ENCODE measurements at places on chromosomes 1 and 21.

DNA sequence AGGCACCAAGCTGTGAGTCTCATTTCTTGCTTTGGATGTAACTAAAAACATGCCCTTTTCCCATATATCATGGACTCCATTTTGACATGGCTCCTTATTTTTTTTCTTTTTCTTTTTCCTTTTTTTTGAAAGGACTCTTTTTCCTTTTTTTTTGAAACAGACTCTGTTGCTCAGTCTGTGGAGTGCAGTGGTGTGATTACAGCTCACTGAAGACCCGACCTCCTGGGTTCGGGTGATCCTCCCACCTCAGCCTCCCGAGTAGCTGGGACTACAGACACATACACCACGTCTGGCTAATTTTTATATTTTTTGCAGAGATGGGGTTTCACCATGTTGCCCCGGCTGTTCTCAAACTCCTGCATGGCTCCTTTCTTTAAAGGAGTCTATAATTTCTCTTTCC, 10.4 kb upstream of the SYCP1 start:
- no peak for DNase-seq

DNA sequence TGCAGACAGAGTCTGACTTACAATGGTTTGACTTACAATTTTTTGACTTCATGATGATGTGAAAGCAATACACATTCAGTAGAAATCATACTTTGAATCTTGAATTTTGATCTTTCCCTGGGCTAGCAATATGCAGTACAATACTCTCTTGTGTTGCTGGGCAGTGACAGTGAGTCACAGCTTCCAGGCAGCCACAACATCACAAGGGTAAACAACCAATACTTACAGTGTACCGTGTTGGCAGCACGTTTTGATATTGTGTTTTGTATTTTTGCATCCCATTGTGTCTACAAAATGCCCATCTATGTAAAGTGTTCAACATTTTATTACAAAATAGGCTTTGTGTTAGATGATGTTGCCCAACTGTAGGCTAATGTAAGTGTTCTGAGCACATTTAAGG, 150.9 kb downstream of the NTMT2 start:
- DNase-seq, result no peak

GRCh38 chr1:93905734-93906133, 3.5 kb downstream of the GCLM start:
- no peak for DNase-seq

DNA sequence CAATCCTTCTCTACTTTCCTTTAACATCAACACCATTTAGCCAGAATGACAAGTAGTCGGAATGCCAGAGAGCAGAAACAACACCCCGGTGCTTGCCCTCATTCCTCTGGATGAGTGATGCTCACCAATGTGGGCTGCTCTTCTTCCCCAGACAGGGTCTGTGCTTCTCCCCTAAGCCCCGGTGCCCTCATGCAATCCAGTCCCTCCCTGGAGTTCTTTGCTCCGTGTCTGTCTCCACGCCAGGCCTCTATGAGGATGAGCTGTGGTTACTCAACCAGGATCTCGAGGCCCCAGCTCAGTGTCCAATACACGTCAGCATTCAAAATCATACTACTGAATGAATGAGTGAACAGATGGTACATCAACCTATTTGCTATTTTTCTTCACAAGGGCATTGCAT, 29.7 kb upstream of the PDE9A start:
- DNase-seq, result no peak

GRCh38 chr1:114831276-114831994, 23.2 kb upstream of the SYCP1 start:
- no peak for DNase-seq

DNA sequence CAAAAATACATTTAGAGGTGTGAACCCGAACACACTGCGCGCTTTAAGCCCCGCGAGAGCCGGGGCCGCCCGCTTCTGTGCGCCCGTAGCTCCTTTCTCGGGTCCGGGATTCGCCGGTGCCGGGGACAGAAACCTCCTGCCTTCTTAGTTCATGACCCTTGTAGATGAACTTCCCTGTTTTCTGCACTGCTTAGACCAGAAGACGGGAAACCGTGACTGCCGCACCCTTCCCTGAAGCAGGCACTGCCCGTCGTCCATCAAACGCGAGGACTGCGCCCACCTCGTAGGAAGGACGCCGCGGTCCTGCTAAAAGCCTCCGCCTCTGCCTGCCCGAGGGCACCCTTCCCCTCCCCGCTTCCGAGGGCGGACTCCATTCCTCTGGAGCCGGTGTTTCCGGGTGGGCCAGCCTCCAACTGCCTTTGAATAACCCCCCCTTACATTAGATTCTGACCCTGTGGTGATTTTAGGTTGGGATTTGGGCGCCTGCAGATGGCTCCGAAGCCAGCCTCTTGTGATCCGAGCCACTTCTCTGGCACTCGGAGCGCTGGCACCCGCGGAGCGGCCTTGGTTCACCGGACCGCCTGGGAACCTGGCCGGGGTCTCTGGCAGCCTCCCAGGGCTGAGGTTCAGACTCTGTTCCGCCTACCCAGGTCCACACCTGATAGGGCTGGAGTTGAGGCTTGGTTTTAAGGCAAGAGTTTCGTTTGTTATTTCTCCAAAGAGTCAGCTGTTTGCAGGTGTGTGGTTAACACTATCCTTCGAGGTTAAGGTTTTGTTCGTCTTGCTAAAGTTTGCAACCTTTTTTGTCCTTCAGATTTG, 1.2 kb upstream of the PTTG1IP start:
- DNase-seq, result peak; percentile 31

DNA sequence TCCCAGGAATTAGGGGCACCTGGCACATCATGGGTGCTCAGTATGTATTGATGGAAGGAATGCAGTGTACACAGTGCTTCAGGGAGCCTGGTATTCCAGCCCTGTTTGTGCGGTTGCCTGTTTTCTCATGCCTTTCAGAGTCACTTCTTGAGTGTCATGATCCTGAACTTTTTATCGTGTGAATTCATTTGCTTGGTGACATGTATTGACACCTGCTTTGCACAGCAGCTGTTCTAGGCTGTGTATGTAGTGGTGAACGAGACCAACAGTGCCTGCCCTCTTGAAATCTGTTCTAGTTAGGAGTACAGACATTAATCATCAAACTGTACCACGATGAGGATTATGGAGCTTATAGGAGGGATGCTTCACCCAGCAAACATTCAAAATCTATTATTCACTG, 6.1 kb downstream of the HTR6 start:
- no peak for DNase-seq

GRCh38 chr21:32494934-32495709, 82.6 kb downstream of the EVA1C start:
- DNase-seq, result no peak

DNA sequence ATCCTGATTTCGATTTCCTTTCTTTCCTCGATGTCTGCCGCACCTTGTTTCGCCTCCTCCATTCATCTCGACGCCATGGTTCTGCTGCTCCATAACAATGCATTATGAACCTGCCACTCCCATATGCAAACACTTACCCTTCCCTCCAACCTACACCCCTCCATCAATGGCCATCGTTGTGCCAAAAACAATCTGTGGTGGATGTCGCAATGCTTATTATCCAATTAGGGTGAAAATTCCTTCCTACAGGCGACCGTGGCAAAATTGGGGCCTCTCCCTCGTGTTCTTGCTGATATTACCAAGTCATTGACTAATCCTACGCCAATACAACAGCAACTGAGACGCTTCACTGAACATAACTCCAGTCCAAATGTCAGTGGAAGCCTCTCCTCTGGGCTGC, 40.3 kb downstream of the CLEC20A start:
- DNase-seq, result no peak

- no peak for DNase-seq
Measured at GRCh38 chr1:115725600-115725999, 42.9 kb downstream of the CASQ2 start.

DNA sequence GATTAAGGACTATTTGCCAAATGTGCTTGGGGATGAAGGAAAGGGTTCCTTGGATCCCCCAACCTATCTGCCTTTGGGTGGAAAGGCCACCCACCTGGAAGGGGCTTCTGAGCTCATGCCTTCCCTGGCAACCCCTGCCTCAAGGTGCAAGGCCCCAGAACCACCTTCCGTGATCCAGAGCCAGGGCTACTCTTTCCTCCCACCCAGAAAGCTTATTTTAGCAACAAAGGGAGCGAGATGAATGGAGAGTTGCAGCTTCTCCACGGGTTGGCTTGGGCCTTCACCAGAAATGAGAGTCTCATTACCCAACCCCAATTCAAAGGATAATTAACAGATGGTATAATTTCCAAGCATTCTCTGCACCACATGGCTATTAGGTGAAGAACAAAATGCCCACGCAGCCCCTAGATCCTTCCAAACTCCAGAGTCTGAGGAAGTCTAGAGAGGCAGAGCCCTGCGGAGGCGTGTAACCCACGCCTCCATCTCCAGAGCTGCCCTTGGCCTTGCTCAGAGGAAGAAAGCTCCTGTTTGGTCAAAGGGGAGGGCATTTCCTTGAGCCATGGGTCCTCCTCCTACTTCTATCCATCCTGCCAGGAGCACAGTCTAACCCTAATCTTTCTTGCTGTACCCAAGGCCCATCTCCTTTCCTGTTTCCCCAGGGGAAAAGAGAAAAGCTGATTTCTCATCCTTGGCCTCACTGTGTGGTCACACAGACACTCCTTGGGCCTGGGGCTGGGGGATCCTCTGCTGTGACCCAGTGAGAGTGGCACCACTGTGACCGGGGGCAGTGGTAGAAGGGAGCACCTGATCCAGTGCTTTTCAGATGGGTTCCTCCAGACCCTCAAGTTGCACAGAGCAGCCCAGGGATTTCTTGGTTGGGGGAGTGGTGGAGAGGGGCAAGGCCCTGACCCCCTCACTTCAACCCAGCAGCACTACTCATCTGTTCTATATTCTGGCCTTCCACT, 1.7 kb upstream of the CELSR2 start:
- no peak for DNase-seq

GRCh38 chr21:42319376-42319775, 4.2 kb upstream of the TFF3 start:
- DNase-seq, result no peak

DNA sequence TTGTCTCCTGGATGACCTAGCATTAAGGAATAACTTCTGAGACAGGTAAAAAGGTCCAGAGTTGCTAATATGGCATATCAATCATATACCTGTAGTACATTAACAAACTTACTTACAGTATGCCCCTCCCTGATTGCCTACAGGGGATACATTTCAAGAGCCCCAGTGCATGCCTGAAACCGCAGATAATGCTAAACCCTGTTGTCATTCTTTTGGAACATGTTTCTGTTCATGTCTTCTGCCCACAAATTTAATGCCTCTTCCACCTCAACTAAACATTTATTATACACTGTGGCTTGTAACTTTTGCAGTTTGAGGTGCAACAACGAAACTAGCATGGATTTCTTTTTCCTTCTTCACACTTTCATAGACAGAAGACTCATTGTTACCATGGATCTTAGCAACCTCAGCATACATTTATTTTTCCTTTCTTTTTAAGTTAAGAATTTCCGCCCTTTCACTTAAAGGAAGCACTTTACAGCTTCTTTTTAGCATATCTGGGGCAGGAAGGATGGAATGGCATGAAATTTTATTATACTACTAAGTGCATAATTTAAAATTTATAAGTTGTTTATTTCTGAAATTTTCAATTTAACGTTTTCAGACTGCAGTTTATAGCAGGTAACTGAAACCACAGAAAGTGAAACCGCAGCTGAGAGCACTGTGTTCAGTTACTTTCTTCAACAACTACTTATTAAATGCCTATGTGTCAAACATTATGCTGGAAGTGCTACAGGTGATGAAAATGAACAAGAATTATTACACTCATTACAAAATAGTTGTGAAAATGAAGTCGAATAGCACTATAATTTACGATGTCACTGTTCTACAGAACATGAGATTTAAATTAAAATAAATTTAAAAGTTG, 25.3 kb downstream of the F13B start:
- DNase-seq, result no peak

GRCh38 chr1:153792631-153793041, 17.4 kb downstream of the SLC27A3 start:
- no peak for DNase-seq

- DNase-seq, result no peak
Measured at GRCh38 chr1:46364612-46365011, 24.0 kb downstream of the NSUN4 start.

DNA sequence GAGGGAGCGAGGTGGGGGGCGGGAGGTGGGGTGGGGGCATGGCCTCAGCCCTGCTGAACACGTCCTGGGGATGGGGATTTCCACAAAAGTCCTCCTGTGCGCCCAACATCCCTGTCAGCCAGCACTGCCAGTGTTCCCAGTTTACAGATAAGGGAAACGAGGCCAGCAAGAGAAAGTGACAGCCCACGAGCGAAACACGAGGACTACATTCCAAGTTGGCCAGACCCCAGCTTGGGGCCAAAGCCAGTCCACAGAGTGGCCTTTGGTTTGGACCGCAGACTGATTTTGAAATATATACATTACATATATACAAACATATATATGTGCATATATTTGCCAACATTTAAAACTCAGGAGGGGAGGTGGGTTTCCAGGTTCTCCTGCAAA, 5.0 kb downstream of the FBXO2 start:
- no peak for DNase-seq

DNA sequence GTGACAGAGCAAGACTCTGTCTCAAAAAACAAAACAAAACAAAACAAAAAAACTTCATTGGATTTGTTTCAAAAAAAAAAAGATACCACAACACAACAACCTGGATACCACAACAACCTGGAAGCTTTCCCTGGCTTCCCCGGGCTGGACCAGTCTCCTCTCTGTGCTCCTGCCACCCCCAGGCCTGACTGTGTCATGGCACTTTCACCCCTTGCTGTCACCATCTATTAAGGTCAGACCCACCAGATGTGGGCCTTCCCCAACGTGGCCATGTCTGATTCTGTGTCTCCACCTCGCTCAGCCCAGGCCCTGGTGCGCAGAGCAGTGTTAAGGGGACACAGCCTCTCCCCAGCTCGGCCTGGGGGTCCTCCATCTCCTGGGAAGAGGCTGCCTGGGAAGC, 28.3 kb upstream of the ACOT11 start:
- DNase-seq, result no peak

DNA sequence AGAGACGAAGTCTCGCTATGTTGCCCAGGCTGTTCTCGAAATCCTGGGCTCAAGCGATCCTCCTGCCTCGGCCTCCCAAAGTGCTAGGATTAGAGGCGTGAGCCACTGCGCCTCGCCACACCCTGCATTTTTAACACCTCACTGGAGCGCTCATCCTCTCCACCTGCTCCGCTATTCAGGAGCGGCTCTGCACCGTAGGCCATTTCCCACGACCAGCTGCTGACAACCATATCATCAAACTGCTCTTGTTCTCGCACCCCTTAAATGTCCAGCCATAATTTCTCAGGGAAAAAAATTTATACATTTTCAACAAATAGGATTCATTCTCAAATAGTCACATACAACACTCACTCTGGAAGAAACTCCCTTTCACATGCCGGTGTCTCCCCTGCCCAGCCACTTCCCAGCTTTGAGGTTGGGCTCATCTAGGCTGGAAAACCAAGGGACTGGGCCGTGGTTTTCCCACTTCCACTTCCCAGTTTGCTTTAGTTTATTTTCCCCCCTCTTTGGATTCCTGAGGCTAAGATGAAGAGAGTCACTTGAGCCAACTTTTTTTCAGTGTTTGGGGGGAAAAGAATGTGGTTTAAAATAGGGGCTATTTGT, 639 bp upstream of the IPO9 start:
- DNase-seq, result no peak

DNA sequence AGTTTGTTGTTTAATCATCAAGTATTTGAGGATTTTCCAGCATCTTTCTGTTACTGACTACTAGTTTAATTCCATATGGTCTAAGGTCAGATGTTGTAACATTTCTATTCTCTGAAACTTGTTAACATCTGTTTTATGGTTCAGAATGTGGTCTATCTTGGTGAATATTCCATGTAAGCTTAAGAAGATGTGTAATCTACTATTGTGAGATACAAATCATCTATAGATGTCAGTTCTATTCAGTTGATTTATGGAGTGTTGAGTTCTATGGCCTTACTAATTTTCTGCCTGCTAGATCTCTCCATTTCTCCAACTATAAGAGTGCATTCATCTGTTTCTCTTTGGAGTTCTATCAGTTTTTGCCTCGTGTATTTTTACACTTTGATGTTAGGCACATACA, 31.5 kb downstream of the WARS2 start:
- no peak for DNase-seq
